ENCODE measurements at places on chromosomes 12 and 14. TPM values are rescaled to one million over a fixed set of nuclear protein-coding genes. Genes with fewer than 3 reads are reported as not detected.

Gene PLA2G1B
- total RNA-seq: not detected

Gene ACVR1B
- 11.0 TPM for total RNA-seq

Gene GRIP1
- not detected for total RNA-seq

DNA sequence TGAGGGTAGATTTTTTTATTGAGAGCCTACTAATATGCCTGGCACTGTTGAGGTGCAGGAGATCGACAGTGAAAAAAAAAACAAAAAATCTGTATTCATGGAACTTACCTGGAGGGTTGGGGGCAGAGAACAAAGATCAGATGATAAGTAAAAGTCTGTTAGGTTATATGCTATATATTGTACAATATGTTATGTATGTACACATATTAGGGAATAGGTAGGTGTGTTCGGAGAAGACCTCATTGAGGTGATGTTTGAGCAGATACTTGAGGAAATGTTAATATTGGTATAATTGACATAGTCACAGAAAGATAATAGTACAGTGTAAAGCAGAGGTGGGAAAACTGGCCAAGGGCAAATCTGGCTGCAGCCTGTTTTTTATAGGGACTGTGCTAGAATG lies 5.6 kb downstream of the ARF6 start:
- DNase-seq: no peak

DNA sequence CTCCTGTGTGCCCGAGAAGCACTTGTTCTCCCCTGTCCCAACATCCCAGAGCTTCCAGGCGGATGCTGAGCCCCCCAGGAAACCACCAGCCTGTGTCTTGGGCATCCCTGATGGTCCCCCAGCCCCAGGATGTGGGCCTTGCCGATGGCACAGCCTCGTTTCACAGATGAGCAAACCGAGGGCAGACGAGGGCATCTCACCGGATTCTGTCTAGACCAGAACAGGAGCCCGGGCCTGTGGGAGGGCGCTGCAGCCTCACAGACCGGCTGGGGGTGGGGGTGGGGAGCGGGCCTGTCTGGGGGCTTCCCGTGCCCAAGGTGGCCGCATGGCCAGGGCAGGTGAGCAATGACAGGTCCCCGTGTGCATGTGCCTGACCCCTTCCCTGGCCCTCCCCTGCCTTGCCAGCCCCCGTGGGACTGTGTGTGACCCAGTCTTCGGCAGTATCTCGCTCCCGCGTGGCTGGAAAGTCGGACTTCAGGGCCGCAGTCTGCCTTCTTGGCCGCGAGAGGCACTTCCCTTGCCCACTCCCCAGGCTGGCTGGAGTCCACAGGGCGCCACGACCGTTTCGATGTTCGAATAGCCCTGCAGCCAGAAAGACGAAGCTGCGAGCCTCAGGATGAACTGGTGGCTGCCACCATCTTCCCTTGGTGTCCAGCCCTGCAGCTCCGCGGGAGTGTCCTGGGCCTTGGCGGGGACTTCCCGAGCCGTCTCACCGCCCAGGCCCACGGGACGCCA lies 8.9 kb downstream of the RFLNA start:
- DNase-seq: no peak

DNA sequence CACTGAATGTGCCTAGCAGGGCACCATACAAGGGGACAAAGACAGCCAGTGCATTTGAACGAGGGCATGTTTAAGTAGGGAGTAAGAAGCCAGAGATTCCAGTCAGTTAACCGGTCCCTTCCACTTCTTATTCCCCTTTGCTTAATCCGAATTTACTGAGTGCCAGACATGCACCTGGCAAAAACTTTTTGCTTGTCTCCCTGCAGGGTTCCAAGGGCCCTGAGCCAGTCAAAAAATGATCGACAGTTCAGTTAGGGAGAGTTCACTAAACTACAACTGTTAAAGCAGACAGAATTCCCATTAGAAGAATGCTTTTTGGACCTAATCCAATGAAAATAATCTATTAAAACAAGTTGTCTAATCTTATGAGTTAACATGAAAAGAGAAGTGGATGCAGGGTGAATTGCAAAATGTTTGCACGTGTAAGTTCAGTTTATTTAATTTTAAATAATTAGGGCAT lies 193.8 kb downstream of the TMTC2 start:
- DNase-seq: no peak

DNA sequence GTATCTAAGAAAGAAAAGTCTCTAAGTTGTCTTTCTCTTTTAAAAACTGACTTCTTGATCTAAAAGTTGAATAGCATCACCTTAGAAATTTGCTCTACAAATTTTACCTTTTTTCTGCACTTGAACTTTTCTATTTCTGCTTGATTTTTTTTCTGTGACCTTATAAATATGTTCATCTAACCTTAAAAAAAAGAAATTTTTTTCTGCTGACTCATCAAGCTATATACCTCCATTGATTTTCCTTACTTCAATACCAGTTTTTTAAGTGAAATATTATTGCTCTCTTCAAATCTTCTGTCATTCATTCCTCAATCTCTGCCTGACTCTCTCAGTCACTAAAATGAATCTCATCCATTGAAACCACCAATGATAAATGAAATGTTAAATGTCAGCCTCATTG lies 910.1 kb downstream of the GALC start:
- no peak for DNase-seq

DNA sequence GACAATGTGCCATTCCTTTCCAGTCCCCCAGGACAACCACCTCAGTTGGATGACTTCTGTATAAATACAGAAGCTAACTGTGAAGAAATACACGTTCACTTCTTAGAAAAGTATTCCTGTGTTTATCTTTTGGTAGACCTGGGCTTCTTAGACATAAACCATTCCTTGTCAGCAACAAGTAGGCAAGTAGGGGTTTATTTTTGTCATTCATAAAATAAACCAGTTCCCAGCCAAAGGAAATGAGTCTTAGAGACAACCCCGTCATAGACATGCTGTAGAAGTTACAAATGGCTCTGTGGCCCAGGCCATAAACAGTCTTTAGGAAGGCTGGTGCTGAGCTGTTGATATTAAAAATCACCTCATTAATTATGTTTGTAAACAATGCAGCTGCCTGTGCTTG lies 243.2 kb downstream of the SPTSSA start:
- DNase-seq: no peak

DNA sequence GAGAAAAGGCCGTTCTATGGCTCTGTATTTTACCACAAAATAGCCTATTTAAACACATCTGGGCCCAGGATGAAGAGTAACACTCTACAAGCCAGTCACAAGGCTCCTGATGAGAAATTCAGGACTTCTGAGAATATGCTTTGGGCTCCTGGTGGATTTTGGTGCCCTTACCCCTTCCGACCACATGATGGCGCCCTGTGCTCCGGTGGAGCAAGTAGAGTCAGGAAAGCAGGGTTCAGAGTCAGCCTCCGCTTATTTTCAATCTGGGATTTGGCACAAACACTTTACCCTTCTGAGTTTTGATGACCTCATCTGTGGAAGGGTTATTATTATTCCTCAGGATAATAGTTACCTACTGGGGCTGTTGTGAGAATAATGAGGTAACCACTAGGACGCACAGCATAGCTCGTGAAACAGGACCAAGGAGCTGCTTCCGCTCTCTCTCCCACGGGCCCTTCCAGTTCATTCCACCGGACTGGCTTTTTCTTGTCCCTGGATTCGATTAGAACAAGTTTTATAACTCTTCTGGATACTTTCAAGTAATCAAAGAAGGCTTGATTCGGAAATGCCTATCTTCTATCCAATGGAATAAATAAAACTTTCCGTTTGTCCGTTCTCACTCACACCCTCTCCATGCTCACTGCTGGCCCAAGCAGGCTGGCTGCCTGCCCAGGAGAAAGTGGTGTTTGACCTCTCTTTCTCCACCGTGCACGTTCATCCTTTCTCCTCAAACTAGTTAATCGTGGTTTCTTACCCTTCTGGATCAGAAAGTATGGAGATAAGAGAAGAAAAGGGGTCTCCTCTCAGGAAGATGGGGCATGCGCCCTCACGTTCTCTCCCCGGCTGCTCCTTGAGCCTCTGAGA lies 104.6 kb downstream of the GALC start:
- DNase-seq: no peak

GRCh38 chr12:121536054-121536898 lies 44.5 kb downstream of the KDM2B start:
- peak; percentile 65 for DNase-seq

DNA sequence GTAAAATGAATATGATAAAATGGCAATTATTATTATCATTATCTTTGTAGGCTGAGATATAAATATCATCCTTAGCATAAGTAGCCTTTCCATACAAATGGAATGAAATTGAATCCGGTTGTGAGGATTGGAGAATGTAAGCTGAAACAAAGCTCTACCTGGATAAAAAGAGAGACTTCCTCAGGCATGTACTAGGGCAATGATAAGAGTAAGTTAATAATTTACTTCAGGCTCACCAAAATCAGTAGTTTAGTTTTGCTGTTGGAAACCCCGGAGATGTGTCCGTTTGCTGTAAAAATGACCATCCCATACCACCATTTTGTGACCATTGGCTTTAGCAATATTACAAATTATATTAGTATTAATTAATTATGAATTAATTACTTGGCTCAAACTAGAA lies 96.3 kb downstream of the C12orf75 start:
- DNase-seq: no peak

DNA sequence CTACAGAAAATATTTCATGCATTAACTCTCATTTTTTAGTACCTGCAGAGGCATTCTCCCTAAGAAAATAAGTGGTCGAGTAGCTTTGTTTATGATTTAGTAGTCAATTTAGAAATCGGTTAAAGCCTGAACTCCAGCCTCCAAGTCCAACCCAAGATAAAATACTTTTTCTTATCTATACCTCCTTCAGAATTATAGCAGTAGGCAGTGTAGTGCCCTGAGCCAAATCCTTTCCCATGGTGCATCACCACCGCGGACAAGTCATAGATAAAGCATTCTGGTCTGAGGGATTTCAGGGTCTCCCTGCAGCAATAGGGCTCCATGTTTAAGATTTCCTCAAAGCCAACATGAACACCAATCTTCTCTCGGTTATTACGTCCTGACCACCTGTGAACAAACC lies 30.5 kb downstream of the USP44 start:
- no peak for DNase-seq
